ENCODE measurements at places on chromosomes 16 and 17.

- DNase-seq: no peak
These were observed 125.3 kb downstream of the TMEM114 start for GRCh38 chr16:8464979-8465378.

GRCh38 chr16:74931445-74931844, 53.5 kb downstream of the WDR59 start:
- DNase-seq: no peak

- DNase-seq: no peak
These were observed 32.1 kb upstream of the SREBF1 start for GRCh38 chr17:17868641-17869522.

- no peak for DNase-seq
These were observed at the start of gene SPDYE4 for GRCh38 chr17:8758137-8758596. Gene SPDYE4 (minus strand): TSS chr17:8758546. CDS start chr17:8758382, 164 bp downstream.

DNA sequence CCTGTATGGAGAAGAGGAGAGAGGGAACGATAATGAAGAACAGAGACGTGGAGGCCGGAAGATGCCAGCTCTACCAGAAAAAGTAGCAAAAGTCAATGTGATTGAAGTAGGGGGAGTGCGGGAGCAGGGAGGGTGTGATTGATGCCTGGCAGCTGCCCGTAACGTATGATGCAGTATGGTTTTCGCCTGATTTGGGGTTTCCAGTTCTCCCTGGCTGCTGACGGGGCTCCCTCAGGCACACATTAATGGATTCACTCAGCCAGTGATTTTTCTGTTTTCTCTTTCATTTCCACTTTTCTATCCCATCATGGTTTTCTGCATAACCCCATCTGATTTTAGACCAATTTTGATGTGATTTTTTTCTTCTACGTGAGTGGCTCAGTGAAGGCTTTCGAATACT, 62.1 kb downstream of the PRKCA start:
- no peak for DNase-seq

- no peak for DNase-seq
These were observed 18.4 kb upstream of the ITGA3 start for GRCh38 chr17:50037321-50038107.

Data from NCI-H748 treated with DMSO at 0.1 percent for 48 hours (cell line).